Activated CD4-positive, alpha-beta T cell treated with anti-CD3 and anti-CD28 coated beads, Interleukin-2, amount 50 U/mL, for 16 hours (primary cell): ENCODE measurements at places on chromosomes 5 and 9.

DNA sequence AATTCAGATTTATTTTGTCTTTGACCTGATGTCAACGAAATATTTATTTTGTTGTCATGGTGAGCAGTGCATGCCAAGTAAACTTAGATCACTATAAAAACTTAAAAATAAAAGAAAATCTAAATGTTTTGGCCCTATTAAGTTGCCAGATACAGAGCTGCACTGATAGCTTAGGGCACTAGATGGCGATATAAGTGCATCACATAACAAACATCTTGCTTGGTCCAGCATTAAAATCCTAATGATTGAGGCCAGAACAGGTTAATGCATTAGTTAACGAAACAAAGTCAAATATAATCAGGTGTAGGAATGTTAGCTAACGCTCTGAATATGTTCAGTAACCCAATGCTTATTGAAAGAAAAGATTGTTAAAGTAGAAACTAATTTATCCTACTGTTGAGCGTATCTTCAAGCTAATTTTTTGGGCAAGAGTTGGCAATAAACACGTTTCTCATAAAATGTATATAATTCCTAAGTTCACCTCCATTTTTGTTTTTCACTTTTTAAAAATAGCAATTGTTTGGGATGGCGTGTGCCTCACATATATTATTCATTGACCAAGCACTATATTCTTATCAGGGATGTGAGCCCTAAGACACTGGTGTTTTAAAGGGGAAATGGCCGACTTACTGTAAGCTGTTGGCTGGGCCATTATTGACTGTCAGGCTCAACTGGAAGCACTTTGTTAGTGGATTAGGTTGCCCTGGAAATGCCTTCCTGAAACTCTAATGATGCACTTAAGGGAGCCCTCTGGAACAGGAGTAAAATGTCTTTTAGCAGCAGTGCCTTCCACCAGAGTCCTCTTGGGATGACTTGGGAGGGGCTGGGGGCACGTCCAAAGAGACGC lies 33.3 kb downstream of the KCTD16 start:
- peak; percentile 52 for DNase-seq

GRCh38 chr9:16521868-16522411 lies 348.5 kb downstream of the BNC2 start:
- no peak for DNase-seq

DNA sequence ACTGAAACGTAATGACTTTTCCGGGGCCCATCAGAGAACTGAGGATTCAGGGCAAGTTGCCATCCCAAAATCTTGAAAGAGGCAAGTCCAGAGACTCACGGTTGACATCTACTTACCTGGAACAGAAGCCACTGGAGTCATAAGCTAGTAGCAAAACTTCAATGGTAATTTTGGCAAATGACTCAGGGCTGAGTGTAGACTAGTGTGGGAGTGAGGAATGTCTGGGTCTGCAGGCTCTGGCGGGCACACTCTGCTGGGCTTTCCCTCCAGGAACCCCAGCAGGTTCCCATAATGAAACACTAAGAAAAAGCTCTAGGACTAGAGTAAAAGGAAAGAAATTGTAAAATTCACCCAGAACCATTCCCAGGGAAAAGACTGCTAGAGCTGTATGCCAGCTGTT lies 122.9 kb upstream of the NFIL3 start:
- no peak for DNase-seq

DNA sequence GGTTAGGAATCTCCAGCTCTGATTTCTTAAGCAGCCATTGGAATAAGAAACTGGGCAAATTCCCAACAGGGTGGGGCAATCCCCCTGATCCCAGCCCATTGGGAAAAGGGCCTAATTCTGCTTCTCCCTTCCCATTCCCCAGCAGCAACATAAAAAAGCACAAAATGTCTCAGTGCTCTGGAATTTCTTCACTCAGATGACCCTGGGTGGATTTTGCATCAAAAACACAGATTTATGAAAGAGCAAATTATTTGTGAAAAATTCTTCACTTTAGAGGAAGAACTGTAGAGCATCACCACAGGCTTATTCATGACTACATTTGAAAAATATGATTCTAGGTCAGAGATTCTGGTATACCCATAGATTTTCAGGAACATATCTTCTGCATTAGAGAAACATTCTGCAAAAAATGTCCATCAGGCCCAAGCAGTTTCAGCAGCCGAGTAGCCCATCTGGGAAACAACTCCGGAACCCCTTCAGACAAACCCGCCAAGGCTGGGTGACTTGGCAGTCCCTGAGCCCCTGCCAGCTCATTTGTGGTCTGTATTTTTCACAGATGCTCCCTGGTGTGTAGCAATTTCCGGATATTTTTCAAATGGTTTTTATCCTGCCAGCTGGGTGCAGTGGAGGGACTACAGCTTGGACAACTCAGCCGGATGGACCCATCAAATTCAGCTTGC lies 102.1 kb upstream of the RANBP3L start:
- DNase-seq = no peak
